NAMALWA (cell line): ENCODE measurements at places on chromosomes 4 and X.

DNA sequence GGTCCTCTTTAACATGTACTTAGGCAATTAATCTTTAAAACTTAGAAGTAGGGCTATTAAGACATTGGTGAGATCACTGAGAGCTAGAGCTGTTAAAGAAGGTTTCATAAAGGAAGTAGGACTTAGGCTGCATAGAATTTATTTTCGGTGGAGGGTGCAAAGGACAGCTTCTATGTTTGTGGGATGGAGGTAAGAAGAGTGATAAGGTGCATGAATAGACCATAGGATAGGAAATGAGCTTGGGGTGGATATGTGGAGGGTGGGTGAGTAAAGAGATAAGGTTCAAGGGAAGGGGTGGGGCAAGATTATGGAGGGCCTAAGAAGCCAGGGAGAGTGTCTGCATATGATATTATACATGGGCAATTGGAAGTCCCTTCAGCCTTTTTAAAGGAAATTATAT, 15.9 kb downstream of the RTL9 start:
- no peak for DNase-seq

- DNase-seq, result no peak
These were observed 61.8 kb downstream of the NEIL3 start for GRCh38 chr4:177371461-177371860.

- peak; percentile 34 for DNase-seq
These were observed 87.0 kb downstream of the ANXA3 start for GRCh38 chr4:78638337-78639172.

DNA sequence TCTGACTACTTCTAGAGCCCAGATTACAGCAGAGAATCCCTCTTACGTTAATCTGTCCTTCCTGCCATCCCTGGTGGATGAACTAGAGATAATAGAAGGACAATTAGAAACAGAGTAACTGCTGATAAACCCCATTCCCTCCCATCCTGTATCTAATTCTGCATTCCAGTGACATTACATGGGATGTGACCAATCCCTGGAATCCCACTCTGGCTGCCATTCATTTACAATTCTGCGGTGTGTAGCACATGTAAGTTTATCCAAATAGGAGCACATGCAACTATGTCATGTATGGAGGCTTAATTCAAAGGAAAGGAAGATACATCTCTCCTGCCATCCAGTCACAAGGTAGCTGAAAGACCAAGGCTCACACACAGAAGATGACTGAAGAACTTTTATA, 339.5 kb downstream of the GPAT3 start:
- no peak for DNase-seq

GRCh38 chr4:6395466-6396228, 76.8 kb downstream of the PPP2R2C start:
- DNase-seq, result peak; percentile 19

GRCh38 chrX:86028681-86029080, 18.7 kb downstream of the CHM start:
- no peak for DNase-seq

DNA sequence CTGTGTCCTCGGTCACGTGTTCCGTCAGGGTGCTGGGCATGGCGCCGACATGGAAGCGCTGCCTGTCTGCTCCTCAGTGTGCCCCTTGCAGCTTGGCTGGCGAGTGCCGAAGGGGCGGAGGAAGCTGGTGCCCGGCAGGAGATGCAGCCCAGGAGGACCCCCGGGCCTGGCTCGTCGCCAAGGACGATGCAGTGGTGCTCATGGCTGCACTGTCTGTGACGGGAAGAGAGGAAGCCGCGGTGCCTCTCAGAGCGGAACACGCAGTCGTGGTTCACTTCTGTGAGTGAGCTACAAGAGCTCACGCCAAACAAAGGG, 38.1 kb downstream of the FGFRL1 start:
- no peak for DNase-seq

DNA sequence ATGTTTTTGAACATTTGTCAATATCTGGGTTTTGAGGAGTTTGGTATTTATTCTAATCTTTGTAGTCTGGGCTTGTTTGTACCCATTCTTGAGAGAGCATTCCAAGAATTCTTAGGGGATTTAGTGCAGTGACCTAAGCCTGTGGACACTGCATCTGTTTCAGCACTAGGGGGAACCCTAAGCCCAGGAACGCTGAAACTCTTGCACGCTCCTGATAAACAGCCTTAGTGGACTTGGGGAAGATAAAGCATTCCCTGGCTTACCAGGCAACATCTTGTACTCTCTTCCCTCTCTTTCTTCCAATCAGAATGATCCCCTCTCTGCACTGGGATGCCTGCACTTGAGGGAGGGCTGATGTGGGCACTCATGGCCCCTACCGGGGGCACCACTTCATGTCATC, 654.9 kb upstream of the HTR2C start:
- DNase-seq, result peak; percentile 20

- DNase-seq, result peak; percentile 50
These were observed 519 bp downstream of the FOXO4 start for GRCh38 chrX:71095981-71096759.

DNA sequence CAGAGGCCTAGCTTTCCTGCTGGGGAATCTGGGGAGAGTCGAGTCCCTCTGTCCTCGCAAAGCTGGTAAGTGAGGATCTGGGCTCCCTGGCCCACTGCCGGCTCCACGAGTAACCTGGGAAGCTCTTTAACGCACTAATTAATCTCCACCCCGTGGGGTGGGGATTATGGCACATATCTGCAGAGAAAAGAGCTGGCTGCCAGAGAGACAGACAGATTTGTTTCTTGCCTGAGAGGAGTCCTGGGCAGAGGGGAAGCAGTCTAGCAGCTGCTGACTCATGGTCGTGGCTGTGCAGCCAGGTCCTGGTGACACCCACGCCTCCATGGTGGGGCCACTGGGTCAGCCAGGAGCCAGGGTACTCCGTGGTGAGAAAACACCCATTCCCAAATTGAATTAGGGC, 14.0 kb downstream of the SORCS2 start:
- no peak for DNase-seq

DNA sequence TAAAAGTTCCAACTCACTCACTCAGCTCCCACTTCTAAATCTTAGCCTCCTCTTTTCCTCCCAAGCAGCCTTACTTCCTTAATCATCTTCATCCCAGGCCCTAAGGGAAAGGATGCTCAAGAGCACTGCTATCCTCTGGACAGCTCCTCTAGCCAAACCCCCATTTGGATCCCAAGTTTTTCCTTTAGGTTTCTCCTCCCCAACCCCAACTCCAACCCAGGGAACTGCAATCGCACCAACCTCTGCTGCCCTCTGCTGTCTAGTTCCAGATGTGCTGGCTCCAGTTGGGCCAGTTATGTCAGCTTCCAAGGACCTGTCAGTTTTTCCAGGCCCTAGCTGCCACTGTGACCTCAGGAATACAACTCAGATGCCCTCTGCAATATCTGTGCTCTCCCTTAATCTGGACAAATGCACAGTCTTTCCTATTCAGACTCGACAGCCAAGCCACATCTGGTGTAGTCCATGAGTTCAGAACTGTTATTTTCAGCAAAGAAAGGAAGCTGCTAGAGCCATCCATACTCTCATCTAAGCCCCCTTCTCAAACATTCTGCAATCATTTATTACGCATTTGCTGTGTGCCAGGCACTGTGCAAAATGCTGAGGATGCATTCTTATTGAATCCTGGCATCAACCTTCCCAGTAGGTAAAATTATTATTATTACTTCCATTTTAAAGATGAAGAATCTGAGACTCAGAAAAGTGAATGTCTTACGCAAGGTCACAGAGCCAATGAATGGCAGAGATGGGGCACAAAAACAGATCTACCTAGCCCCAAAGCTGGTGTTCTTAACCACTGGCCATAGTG, 12.3 kb upstream of the XPNPEP2 start:
- DNase-seq, result peak; percentile 26

GRCh38 chrX:105567082-105567481, 255.3 kb upstream of the NRK start:
- DNase-seq, result no peak
